ENCODE measurements at places on chromosomes 4 and X. TPM values are rescaled to one million over a fixed set of nuclear protein-coding genes. Genes with fewer than 3 reads are reported as not detected.
A peak's percentile ranks its signal among the peaks of the same experiment; 100 is the strongest.

- no peak for DNase-seq
Observed at GRCh38 chr4:127993151-127993550, 27.9 kb downstream of the ABHD18 start.

RBM46 gene
- 0.96 TPM for total RNA-seq

CSTF2 gene
- 27.4 TPM for total RNA-seq

SUPT20HL1 gene
- total RNA-seq, result not detected

- no peak for DNase-seq
Observed at GRCh38 chr4:184409911-184410692, 64.2 kb downstream of the IRF2 start.

DNA sequence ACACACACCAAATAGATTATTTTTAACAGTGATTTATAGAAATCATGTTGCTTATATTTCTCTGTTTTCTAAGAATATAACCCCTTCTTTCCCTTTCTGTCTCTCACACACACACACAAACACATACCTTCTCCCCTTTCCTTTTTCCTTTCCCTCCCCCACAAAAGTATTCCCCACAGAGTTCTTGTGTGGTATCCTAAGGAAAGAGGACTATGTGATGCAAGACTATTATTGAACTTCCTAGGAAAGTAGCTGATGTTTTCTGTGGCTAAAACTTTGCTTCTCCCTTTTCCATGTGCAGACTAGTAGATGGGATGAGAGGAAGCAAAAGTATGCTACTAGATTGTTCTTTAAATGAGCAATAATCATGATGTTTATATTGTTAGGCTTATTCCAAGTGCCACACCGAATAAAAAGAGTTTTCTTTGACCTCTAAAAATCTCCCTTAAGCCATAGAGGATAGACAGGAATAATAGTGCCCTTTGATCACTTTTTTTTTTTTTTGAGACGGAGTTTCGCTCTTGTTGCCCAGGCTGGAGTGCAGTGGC, 38.7 kb downstream of the CPEB2 start:
- DNase-seq, result no peak

AREG gene
- 540 TPM for total RNA-seq

- DNase-seq, result peak; percentile 79
Observed at GRCh38 chr4:34046580-34046979, 2197.7 kb downstream of the ARAP2 start.

DNA sequence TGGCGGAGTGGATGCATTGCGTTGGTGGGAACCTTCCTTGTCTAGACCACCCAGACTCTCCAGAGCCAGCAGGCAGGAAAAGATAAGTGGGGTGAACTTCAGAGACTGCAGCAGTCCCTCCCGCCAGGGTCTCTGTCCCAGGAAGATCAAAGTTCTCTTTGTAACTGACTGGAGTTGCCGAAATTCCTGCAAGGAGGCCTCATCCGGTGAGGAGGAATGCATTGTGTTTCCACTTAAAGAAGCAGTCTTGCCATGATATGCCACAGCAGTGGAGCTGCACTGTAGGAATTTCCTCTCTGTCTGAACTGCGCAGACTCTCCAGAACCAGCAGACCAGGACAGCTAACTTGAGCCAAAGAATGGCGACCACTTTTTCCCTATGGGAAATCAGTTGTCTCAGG, 1190.4 kb downstream of the TECRL start:
- DNase-seq, result no peak

GRCh38 chrX:2696698-2697215, 5.7 kb downstream of the CD99 start:
- peak; percentile 87 for DNase-seq

GRCh38 chrX:27186671-27187070, 276.5 kb downstream of the PPP4R3C start:
- DNase-seq, result peak; percentile 34

DNA sequence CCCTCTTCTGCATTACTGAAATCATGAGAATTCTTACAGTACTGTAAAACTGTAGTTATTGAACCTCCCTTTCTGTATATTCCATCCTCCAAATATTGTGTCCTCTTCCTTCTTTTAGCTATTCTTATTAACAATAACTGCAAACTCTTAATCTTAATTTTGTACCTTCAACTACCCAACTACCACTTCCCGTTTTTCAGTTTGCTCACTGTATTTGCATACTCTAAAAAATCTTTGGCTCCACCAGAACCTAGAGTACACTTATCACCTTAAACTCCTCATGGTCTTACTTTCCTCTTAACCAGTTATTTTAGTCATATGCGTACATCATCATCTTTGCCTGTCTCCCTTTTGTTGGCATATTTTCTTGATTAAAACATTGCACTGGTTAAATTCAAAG, 543.7 kb downstream of the ARAP2 start:
- no peak for DNase-seq

- no peak for DNase-seq
Observed at GRCh38 chr4:8048856-8049676, 109.4 kb upstream of the AFAP1 start.

DNA sequence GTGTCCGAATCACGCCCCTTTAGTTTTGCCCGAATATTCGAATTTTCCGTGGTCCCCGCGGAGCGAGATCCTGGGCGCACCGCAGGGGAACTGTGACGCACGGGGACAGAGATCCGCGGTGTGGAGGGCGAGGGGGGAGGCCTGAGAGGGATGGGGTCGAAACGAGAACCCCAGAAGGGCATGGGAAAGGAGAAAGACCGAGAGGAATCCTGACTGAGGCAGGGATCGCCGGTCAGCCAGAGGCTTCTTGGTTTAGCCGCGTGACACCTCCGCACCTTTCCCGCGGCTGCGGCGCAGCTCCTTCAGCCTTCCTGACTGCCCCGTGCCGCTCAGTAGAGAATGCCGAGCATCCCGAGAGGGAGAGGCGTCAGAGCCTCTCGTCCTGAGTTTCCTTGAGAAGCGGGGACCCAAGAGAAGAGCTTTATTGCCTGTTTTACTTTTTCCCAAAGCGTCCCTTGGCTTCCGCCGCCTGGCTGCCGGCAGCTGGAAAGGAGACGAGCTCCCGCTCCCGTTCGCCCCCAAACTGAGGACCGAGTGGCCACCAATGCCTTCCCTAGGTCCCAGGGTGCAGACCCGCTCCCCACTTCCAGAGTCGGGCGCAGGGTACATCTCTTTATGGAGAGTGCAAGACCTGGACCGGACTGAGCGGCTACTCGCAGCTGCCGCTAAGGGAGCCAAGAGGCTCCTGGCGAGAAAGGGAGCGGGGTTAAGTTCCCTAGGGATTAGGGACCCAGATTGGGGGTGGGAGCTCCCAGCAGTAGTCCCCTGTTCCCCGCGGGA, 911 bp upstream of the GPR50 start:
- no peak for DNase-seq

RADX gene
- total RNA-seq, result 3.4 TPM

- no peak for DNase-seq
Observed at GRCh38 chr4:40053161-40053560, 3.5 kb upstream of the N4BP2 start.

INTS6L gene
- 10.0 TPM for total RNA-seq

GRCh38 chr4:81635739-81636138, 164.0 kb upstream of the RASGEF1B start:
- DNase-seq, result no peak

CYLC1 gene
- not detected for total RNA-seq

RNF150 gene
- not detected for total RNA-seq

Data from mammary epithelial cell (primary cell).